HCT116 (cell line): ENCODE measurements at places on chromosomes 2 and 18.
A peak's percentile ranks its signal among the peaks of the same experiment; 100 is the strongest.

- DNase-seq: no peak
These were observed 29.7 kb downstream of the DGKD start for GRCh38 chr2:233384015-233384414.

- DNase-seq: no peak
These were observed 5.5 kb upstream of the ITSN2 start for GRCh38 chr2:24365826-24366225.

GRCh38 chr18:36828157-36828629, 609 bp downstream of the TPGS2 start:
- DNase-seq: peak; percentile 6

DNA sequence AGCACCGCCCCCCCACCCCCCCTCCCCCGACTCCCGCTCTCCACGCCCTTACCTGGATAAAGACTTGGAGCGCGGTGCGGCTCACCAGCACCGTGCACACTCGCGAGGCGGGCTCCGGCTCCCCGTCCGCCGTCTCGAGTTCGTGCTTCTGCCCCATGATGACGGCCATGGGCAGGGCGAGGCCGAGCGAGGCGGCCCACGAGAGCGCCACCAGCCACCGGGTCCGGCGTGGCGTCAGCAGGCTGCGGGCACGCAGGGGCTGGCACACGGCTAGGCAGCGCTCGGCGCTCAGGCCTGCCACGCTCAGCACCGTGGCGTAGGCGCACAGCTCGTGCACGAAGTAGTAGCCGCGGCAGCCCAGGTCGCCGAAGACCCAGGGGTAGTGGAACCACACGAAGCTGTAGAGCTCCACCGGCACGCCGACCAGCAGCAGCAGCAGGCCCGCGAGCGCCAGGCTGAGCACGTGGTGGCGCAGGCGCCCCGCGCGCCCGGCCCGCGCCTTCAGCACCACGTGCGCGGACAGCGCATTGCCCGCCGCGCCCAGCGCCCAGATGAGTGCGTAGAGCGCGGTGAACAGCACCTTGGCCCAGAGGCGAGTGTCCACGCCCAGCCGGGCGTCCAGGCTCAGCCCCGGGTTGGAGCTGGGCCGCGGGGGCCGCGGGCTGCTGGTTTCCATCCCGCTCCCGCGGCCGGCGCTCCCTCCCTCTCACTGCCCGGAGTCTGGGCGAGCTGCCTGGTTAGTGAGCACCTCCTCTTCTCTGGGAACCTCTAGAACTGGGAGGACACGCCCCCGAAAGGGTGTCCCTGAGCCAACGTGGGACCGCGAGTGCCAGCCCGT, at the start of gene NTSR2:
Gene NTSR2 (minus strand): TSS at position 742 of the 838 bp plus-strand sequence. CDS start 66 bp downstream, at position 676.
- DNase-seq: no peak

- DNase-seq: no peak
These were observed 103.0 kb downstream of the APOB start for GRCh38 chr2:20940856-20941255.

DNA sequence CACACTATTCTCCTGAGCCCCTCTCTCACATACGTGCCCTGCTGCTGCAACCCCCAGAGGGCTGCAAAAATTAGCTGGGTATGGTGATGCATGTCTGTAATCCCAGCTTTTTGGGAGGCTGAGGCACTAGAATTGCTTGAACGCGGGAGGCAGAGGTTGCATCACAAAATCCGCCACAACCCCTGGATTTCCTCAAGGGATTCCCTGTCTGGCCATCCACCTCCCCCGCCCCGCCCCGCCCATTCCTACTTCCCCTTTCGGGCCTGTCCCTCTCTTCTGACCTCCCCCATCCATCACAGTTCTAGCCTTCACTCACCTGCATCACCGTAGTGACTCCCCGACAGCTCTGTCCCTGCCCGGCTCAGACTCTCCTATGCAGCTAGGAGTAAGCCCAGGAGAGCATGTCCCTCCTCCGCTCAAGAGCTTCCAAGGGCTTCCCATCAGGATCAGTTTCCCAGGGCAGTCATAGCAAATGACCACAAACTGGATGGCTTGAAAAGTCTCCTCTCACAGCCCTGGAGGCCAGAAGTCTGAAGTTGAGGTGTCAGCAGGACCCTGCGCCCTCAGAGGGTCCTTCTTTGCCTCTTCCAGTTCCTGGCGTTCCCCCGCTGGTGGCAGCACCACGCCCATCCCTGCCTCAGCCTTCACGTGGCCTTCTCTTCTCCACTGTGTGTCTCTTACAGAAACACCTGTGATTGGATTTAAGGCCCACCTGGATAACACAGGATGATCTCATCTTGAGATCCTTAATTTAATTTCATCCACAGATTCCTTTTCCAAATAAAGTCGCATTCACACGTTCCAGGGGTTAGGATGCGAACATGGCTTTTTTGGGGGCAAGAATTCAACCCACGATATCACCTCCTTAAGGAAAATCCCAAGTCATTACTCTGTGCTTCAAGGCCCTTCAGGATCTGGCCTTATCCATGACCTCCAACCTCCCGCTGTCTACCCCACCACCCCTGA, 58.5 kb downstream of the HS1BP3 start:
- no peak for DNase-seq

- DNase-seq: no peak
These were observed 202.0 kb upstream of the SLC14A2 start for GRCh38 chr18:45413180-45413836.

DNA sequence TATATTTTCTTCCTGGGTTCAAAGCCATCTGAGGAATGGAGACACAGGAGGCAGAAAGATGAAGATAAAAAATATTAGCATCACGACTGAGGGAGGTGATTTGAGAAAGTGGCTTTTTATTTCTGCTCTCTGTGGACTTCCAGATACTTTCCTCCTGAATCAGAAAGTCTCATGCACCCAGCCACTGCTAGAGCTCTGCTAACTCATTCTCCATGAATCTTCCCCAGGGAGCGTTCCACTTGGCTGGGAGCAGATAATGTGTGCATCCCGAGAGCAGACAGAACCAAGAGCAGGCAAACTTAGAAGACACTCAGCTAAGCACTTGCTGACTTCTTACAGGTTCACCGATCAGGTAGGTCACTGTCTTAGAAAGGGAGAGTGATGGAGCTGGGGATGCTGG, 264.1 kb upstream of the THUMPD2 start:
- no peak for DNase-seq

- no peak for DNase-seq
These were observed 518.0 kb downstream of the ZNF516 start for GRCh38 chr18:75977081-75977480.

DNA sequence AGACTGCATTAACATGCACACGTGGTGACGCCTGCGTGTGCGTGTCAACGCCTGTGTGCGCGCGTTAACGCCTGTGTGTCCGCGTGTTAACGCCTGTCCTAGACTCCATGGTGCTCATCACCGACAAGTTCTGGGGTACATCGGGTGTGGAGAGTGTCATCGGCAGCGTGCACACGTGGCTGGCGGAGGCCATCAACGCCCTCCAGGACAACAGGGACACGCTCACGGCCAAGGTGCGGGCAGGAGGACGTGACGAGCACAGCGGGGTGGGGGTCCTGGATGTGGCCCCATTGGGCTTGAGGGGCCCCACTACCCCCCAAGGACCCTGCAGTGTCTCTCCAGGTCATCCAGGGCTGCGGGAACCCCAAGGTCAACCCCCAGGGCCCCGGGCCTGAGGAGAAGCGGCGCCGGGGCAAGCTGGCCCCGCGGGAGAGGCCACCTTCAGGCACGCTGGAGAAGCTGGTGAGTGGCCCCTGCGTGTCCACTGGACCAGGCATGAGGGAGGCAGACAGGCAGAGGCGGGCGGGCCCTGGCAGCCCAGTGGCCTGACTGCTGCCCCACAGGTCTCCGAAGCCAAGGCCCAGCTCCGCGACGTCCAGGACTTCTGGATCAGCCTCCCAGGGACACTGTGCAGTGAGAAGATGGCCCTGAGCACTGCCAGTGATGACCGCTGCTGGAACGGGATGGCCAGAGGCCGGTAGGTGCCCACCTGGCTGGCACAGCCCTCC, 29.2 kb downstream of the GPC1 start:
- no peak for DNase-seq

DNA sequence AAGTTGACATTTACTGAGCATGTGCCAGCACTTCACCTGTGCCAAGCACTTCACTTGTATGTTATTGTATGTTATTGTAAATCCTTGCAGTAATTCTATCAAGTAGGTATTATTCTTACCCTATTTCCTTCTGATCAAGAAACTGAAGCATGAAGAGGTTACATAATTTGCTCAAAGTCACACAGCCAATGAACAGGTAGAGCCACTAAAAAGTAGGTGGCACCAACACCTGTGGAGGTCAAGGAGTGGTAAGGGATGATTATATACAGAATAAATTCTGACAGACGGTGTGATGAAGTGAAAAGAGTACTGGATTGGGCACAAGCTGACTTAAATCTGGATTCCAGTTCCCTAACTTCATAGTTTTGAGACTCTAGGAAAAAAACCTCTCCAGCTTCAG, 71.0 kb downstream of the SPIRE1 start:
- DNase-seq: no peak

- DNase-seq: no peak
These were observed 1441.9 kb upstream of the ZEB2 start for GRCh38 chr2:145961846-145962245.

GRCh38 chr2:56460508-56460907, 276.7 kb downstream of the CCDC85A start:
- no peak for DNase-seq

DNA sequence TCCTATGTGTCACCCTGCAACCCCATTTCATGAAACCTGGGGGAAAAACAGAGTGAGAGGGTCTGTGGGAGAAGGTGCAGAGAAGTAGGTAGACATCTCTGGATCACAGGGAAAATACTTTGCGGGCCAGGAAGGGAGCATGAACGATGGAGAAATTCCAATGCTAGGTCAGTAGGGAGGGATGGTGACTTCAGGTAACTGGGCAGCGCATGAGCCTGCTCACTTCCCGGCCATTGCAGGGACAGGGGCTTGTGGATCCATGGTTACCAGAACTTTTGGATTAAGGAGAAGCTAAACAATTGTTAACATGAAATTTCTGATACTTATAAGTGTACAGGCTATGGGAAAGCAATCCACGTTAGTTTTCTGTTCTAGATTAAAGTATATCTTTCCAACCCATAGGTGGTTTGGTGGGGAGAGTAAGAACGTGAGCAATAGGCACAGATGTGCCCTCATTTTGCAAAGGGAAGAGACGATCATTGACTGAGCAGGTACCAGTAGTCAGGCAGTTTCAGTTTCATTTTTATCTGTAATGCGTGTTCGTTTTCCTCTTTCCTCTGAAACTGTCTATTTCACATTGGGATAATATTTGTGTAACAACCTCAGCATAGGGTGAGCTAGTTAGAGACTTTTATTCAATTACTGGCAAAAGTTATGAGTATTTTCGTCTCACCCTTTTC, 65.0 kb downstream of the NYAP2 start:
- DNase-seq: no peak

DNA sequence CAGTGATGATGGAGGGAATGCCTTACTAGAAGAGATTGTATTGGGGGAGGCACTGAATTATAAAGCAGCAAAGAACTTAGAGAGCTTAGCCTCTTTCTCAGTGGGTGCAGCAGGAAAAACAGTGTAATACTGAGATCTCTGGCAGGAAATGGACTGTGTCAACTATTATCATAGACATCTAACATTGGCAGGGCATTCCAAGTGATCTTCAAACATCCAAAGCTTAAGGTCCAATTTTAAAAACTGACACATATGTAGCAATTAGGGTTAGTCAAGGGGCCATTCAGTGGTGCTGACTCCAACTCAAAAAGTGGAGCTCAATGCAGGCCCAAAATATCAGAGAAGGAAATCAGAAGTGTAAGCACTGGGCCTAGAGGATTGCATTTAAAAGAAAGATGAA, 106.6 kb upstream of the DDX18 start:
- DNase-seq: no peak

- no peak for DNase-seq
These were observed 92.3 kb downstream of the CLIP4 start for GRCh38 chr2:29207352-29208148.

GRCh38 chr18:76484749-76485387, 10.2 kb downstream of the ZNF516 start:
- DNase-seq: no peak

DNA sequence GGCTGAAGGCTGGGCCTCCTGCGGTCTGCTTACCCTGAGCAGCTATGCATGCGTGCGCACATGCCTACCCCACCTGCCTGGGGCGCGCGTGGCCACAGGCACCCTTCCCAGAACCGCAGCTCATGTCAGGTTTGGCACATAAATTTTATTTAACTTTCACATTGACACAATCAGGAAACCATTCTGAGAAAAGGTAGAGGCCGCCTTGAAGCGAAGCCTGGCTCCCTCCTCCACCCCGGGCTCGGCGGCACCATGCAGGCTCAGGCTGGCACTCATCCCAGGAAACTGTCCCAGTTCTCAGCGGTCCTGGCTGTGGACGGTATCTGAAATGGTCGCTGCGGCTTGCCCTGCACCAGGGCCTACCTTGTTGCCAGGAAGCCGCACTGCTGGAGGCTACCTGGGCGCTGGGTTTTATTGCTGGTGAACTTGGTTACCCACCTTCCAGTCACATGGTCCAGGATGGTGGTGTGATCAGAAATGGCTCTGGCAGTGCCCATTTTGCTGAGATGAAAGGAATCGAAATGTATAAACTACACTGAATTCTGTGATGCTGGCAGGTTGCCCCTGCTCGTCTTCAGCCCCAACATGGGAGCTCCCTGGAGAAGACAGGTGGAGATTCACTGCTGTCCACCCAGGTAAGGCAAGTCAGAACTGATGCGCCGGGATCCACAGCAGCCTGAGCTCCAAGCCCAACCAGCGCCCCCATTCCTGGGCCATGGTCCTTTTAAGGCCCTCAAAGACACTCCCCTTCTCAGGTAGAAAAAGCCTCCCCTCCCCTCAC, 25.5 kb downstream of the CHST10 start:
- no peak for DNase-seq

DNA sequence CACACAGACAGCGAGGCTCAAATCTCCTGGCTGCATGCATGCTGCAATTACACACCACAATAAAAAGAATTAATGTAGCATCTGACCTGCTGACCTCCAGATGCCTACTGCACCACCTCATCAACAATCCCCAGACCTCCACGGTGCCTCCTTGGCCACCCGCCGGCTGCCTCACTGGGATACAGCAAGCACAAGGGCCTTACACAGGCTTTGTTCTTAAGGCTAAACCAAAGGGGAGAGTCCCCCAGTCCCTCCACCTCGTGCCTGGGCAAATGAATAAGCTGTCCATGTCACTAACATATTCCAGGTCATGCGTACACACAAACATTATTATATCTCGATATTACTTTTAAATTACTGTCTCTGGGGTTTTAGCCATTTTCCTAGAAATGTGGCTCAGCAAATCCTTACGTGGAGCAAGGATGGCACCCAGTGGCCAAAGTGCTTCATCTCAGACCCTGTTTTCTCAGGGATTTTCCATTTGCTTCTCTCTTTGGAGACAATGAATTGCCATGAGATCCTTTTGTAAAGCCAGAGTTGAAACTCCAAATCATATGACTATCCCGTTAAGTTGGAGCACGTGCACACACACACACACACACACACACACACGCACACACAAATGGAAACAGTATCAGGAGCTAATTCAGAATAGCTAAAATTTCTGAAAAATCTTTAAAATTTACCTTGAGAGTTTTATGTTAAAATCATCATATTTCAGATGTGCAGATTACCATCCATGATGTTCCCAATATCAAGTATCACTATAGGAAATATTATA, 313.8 kb downstream of the PDE11A start:
- DNase-seq: peak; percentile 41

- no peak for DNase-seq
These were observed 9.4 kb upstream of the PRLH start for GRCh38 chr2:237556773-237557632.

- no peak for DNase-seq
These were observed 78.8 kb upstream of the TFCP2L1 start for GRCh38 chr2:121363632-121364420.

GRCh38 chr2:119029297-119029696, 87.3 kb downstream of the MARCO start:
- DNase-seq: no peak
